Amygdala (tissue), 56 donors: ENCODE measurements at places on chromosomes 7 and 10.

DNA sequence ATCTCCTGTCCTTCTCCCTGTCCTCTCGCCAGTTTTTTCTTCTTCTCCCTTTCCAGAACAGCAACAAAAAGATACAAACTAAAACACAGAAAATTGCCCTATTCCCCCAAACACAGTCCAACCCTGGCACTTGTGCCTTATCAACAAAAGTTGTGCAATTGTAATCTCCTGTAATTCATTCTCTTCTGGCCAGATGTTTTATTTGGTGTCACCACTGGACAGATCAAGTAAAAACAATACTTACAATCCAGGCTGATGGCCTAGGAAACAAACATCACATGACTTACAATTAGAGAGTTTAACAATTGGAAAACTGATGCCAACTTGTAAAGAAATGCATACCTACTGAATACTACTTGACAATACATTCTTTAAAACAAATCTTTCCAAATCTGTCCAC is 231.6 kb downstream of the ETV1 start:
- no peak for DNase-seq

GRCh38 chr10:126119599-126119998 is 223.2 kb downstream of the FANK1 start:
- DNase-seq = no peak

GRCh38 chr7:132713893-132714292 is 137.6 kb upstream of the PLXNA4 start:
- DNase-seq = no peak

DNA sequence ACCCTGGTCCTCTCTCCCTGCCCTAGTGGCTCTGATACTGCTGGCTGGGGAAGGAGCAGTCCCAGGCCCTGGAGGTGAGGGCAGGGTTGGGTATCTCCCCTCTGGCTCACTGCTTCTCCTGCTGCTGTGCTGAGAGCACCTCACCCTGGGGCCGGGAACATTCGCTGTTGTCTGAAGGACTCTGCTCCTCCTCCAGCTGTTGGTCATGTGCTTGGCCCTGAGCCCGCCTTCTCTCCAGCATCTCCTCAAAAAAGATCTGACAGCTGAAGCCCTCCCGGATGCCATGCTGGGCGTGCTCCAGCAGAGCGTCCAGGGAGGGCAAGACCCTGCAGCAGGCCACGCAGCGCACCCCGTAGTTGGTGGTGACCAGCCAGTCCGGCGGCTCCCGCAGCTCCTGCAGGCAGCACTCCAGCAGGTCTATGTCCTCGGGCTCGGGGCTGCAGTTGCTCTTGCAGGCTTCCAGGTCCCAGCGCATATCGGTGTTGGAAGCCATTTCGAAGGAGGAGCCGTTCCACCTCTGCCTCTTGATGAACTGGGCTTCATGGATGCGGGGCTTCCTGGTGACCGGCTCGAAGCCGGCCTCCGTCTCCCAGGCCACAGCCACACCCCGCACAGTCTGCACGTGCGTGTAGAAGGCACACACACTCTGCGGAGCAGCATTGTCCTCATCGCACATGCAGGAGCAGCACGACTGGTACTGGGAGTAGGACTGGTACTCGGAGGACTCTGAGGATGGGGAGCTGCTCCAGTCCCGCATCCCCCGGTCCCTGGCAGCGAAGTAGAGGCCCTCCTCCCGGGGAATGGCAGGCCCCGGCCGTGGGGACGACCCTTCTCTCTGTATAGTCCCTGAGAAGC is 2.1 kb downstream of the FAM170B start:
- DNase-seq = no peak

DNA sequence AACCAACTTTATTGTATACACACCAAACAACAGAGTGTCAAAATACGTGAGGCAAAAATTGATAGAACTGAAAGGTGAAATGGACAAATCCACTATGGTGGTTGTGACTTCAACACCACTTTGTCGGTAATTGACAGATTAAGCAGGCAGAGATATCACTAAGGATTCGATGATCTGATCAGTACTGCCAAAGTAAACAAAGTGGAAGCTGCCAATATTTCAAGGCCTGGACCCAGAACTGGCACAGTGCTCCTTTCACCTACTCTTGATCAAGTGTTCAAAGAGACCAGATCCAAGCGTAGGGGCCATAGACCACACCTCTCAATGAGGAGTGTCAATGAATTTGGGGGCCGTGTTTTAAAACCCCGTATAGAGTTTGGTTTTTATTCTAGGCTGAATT is 167.0 kb downstream of the CDK14 start:
- no peak for DNase-seq

DNA sequence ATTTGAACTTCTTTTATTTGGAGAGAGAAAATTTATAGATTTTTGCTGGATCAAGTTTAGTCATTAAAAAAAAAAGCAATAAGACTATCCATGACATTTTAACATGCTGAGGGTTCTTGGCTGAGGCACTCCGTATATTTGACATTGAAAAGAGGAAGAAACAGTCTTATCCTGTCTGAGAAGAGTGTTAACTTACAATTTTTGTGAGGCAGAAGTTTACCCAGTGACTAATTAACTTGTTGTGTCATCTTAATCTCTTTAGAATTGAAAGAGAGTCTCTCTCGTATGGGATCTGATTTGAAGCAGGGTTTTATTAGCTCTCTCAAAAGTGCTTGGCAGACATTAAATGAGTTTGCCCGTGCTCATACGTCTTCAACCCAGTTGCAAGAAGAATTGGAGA is 39.3 kb downstream of the SEC23IP start:
- DNase-seq = no peak

DNA sequence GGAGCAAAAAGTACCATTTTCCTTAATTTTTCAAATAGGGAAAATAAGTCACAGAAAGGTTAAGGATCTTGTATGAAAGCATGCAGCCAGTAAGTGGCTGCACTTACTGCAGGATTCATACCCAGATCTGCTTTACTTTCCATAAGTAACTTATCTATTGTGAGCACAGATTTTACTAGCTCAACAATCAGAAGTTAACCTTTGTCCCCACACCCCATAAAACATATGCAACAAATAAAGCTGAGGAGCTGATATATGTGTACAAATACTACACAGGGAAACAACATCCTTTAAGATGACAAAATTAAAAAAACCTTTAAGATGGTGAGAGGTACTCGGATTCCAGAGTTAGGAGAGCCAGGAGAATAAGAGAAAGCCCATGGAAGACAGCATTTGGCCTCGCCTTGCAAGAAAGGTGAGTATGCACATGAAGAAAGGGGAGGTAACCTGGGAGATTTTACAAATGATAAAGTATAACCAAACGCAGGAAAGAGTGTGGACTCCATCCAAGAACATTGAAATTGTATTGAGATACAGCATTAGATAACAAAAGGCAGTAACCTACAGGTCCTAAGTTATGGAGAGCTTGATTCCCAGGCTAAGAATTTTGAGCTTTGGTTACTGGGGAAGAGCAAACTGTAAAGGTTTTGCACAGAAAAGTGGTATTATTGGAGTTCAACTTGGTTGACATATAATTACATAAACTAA is 87.1 kb downstream of the ITGB8 start:
- no peak for DNase-seq

GRCh38 chr7:128399991-128400390 is 9.8 kb downstream of the IMPDH1 start:
- no peak for DNase-seq

DNA sequence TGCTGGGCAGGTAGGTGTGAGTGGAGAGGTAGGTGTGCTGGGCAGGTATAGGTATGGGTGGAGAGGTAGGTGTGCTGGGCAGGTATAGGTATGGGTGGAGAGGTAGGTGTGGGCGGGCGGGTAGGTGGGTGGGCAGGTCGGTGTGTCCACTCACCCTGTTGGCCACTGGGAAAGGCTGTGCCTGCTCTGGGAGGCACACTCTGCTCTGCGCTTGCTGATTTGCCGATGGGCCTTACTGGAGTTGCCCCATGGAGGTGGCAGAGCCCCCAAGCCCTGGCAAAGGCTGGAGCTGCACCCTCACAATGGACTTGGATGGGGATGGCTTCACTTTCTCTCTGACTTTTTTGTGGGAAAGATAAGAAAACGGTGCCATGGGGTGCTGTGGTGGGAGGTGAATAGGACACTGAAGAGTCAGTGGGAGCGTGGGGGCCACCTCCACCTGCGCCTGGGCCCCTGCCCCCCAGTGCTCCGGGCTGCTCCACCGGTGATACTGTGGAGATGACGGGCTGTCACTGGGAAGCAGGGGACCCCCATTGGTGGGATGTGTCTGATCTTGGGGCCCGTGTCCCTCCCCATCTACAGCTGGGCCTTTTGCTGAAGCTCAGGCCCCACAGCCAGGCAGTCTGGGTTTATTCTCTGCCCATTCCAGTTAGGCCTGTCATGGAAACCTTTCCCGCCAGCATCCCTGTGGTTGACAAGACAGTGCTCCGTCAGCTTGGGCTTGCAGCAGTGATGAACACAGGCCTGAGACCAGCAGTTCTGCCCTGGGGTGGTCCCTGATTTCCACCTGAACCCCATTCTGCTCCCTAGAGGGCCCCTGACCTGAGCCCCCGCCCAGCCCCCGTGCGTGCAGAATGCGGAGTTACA is 75.0 kb downstream of the NKX6-2 start:
- DNase-seq = no peak

GRCh38 chr10:78934532-78934898 is 134.3 kb upstream of the ZMIZ1 start:
- DNase-seq = no peak

- no peak for DNase-seq
Measured at GRCh38 chr10:20858292-20859124, 38.6 kb downstream of the NEBL start.

DNA sequence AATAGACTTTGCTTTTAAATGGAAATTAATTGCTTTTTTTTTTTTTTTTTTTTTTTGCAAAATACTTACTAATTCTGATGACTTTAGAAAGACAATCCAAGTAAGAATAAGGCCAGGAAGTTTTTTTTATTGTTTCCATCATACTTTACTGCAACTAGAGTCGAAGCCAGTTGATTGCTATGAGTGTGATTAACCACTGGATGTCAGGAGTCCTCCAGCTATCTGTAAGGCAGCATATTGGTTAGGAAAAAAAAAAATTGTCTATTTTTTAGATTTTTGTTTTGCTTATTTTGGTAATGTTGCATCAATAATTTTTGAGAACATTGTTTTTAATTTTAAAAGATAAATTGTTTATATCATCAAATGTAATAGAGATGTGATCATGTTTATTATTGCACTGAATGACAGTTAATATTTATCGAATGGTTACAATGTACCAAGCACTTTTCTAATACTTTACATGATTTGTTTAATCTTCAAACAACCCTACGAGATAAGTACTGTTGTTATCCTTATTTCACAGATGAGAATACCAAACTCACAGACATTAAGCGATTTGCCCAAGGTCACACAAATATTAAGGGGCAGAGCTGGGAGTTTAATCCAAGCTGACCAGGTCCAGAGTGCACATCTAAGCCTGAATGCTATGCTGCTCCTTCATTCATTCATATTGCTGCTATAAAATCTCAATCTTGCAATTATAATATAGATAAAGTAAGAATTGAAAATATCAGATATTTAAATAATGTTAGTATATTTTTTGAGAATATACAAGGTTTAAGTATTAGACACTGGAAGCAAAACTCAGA is 19.9 kb upstream of the LMOD2 start:
- DNase-seq = no peak

DNA sequence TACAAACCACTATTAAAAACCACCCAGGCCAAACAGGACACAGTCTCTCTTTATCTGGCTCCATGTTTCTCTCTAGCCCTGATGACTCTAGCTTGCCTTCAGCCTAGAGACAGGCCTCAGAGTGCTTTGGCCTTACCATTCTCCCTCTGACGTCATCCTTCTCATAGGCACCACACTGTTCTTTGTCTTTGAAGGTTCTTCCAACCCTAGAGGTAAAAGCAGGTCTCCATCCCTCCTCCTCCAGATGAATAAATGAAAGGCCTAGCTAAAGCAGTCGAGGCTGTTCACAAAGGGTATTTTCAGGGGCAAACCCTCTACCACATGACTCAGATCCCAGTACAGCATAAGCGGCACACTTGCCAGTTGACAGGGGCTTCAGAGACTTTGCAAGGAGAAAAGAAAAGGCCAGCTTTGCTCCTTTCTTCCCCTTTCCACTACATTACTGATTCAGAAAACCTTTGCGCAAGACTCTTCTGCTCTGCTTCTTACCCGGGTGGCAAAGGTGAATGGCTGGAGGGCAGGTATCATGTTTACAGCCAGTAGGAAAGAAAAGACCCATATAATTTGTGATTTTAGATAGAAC is 14.8 kb downstream of the NFE2L3 start:
- no peak for DNase-seq

GRCh38 chr10:96096958-96097357 is 33.1 kb upstream of the ZNF518A start:
- no peak for DNase-seq

DNA sequence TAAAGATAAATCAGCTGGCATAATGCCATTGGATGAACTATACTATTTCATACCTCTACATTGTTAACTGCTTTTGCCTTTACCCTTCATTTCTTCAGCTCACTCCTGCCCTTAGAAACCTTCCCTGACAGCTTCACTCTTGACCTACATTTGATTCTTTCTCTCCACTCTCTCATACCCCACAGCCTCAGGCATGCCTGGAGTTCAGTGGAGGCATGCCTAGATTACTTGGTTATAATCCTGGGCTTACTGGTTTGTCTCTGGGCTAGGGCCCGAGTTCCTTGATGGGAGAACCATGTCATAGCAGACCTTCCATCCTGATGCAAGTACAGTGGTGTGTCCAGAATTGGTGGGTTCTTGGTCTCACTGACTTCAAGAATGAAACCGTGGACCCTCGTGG is 8.4 kb upstream of the CDHR3 start:
- DNase-seq = no peak

DNA sequence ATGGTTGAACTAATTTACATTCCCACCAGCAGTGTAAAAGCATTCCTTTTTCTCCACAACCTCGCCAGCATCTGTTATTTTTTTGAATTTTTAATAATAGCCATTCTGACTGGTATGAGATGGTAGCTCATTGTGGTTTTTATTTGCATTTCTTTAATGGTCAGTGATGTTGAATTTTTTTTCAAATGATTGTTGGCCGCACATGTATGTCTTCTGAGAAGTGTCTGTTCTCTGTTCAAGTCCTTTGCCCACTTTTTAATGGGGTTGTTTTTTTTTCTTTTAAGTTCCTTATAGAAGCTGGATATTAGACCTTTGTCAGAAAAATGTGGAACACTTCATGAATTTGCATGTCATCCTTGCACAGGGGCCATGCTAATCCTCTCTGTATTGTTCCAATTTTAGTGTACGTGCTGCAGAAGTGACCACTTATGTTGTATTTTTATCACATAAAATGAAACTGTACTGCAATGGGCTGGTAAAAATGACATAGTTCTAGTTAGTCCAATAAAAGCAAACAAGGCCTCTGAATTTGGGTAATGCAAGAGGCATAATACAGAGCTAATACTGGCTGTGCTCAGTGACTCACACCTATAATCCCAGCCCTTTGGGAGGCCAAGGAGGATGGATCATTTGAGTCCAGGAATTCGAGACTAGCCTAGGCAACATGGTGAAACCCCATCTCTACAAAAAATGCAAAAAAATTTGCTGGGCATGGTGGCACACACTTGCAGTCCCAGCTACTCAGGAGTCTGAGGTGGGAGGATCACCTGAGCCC is 70.3 kb downstream of the ABI1 start:
- no peak for DNase-seq
